M059J (cell line): ENCODE measurements at places on chromosomes 7 and 10. TPM values are rescaled to one million over a fixed set of nuclear protein-coding genes. Genes with fewer than 3 reads are reported as not detected.

AGMO gene
- total RNA-seq: not detected in 2 replicates

GRCh38 chr10:89373916-89374711 lies 3.7 kb upstream of the IFIT1B start:
- DNase-seq: peak; percentile 96

GALNT17 gene
- total RNA-seq: not detected in 2 replicates

DNA sequence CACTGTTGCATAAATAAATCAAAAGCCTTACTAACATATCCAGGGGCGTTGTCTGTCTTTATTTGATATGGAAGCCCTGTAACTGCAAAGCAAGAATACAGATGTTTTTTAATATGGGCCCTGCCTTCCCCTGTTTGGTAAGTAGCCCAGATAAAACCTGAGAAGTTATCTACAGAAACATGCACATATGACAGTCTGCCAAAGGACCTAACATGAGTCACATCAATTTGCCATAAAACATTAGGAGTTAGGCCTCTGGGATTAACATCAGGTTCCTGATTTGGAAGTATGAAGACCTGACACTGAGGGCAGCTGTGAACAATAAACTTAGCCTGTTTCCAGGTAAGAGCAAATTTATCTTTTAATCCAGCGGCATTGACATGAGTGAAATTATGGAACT lies 1588.8 kb downstream of the REEP3 start:
- DNase-seq: no peak

DNA sequence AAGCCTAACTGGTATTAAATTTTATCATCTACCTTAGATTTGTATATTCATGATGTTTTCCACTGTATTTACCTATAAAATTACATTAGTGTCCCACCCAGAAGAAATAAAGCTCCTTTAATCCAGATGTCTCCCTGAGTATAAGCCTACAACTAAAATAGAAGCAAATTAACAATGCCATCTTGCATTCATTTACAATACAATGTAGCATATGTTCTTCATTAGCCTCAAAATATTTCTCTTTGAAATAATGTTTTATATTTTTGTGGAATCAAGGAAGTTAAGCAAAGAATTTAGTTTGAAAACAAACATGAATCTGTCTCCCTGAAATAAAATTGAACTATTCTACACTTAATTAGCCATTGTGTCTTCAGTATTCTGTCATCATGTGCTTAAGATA lies 112.3 kb downstream of the CACNA2D1 start:
- no peak for DNase-seq
